ENCODE measurements at places on chromosomes 3 and 15.

DNA sequence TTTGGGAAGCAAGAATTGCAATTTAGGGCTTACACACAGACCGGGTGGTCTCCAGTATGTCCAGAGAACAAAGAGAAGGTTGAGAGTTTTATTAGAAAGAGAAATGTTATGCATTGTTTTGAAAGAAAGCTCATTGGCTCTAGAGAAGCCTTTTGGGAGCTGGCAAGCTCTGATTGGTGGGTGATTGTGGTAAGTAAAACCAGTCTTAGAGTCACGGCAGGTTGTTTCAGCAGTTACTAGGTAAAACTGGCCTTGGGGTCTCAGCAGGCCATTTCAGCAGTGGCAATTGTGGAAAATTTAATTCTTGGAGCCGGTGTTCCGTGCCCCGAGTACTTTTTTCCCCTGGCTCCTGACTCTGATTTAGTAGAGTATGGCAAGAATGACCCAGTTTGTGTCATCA is 78.1 kb downstream of the MRPL46 start:
- DNase-seq: no peak

DNA sequence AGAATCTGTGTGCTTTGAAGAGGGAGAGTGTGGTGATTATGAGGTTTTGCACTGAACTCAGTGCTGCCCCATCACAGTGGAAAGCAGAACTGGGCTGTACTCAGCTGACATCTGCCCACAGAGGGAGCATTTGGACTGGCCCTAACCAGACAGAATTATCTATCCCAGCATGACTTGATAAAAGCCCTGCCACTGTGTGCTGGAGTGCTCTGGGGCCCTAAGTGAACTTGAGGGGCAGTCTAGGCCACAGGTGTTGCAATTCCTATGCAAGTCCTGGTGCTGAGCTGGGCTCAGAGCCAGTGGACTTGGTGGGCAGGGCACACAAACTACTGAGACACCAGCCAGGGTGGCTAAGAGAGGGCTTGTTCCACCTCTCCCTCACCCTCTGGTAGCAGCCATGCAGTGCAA is 269.2 kb upstream of the CTNNB1 start:
- DNase-seq: no peak

- no peak for DNase-seq
Measured at GRCh38 chr3:152331018-152331541, 62.4 kb downstream of the MBNL1 start.

DNA sequence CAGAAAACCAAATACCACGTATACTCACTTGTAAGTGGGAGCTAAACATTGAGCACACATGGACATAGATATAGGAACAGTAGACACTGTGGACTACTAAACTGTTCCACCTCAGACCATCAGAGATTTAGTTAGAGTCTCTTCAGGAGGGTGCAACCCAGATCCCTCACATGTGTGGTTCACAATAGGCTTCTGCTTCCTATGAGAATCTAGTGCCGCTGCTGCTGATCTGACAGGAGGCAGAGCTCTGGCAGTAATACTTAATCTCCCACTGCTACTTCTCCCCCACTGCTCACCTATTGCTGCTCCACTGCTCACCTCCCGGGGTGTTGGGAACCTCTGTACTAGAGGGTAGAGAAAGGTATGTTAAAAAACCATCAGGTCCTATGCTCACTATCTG is 533.3 kb downstream of the NSUN3 start:
- no peak for DNase-seq

DNA sequence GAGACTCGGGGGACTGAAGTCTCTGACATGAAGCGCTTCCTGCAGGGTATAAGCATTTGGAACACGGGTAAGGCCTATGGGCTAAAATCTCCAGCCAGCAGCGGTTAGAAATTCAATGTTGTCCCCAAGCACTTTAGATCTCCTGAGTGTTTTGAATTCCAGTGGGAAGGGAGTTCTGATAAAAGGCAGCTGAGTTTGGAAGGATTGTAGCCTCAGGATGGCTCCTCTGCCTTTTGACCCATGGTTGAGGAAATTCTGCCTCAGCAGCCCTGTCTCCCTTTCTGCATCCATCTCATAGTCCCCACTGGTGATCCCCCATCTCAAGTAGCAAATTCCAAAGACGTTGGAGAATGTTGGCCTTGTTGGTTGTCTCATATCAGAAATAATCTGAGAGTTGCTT is 24.2 kb upstream of the HACD2 start:
- DNase-seq: no peak

DNA sequence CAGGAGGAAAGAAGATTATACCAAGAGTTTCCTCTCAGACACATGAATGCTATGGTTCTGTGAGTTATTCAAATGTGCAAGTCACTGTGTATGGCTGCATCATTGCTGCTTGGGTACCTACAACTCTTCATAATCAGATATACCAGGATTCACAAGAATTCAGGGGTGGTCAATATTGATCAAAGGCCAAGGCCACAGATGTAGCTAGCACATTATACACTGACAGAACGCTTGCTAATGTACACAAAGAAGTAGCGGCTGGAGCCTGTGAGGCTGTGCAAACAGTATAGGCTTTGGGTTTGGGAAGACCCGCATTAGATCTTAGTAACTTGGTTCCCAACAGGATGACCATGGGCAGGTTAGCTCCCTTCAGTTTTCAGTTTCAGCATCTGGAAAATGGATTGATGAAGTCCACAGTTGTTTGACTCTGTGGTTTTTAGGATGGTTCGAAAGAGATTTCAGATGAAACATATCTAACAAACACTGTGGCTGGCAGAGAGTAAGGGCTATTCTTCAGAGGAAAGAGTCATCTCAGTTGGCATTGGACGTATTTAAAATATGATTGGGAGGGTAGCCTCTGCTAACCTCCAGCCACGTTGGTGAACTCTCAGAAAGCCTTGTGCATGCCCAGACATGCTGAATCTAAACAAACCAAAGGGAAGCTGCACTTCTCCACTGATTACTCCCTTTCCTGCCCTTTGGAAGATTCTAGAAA is 748.7 kb upstream of the CFAP20DC start:
- no peak for DNase-seq

DNA sequence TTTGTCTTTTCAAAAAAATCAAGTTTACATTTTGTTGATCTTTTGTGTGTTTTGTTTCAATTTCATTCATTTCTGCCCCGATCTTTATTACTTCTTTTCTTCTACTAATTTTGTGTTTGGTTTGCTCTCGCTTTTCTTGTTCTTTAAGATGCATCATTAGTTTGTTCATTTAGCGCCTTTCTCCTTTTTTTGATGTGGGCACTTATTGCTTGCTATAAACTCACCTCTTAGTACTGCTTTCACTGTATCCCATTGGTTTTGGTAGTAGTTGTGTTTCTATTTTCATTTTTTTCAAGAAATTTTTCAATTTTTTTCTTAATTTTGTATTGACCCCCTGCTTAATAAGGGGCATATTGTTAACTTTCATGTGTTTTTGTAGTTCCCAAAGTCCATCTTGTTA is 34.4 kb downstream of the PRKCI start:
- DNase-seq: no peak

DNA sequence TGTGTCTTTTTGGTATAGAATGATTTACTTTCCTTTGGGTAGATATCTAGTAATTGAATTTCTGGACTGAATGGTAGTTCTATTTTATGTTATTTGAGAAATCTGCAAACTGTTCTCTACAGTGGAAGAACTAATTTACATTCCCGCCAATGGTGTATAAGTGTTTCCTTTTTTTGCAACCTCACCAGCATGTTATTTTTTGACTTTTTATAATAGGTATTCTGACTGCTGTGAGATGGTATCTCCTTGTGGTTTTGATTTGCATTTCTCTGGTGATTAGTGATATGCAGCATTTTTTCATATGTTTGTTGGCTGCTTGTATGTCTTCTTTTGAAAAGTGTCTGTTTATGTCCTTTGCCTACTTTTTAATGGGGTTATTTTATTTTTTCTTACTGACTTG is 607.2 kb downstream of the OTOL1 start:
- DNase-seq: no peak

DNA sequence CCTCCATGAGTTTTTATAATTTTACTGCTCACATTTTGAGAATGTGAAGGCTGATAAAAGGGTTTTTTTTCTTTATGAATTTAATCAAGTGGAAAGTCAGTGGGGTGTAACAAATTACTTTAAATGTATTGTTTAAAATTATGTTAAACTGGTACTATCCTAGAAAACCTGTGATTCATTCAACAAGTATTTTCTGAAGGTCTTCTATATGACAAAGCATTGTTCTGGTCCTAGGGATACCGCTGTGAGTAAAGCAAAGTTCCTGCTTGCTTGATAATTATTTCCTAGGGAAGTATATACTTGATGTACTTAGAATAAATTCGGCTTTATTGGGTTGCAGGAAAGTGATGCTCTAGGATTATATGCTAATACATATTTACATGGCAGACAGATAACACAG is 152.8 kb upstream of the GOLGA6L4 start:
- no peak for DNase-seq

DNA sequence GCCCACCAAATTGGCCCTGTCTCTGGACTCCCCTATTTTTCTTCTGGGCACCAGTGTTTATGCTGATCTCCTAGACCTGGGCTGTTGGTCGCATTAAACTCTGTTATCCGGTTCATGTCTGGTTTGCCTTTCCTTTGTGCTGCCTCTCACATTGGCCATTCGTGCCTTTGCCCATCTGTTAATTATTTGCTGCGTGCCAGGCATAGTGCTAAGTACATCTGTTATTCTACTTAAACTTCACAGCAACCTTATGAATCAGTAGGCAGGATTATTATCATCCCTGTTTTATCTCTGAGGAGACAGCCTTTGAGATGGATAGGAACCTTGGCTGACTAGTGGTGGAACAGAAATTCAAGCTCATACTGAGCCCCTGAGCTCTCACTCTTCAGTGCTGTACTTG is 76.0 kb downstream of the THSD4 start:
- no peak for DNase-seq
